ENCODE measurements at places on chromosomes 16 and 17. TPM values are rescaled to one million over a fixed set of nuclear protein-coding genes. Genes with fewer than 3 reads are reported as not detected.

Gene ZDHHC1
- polyA plus RNA-seq: 5.9 TPM

DNA sequence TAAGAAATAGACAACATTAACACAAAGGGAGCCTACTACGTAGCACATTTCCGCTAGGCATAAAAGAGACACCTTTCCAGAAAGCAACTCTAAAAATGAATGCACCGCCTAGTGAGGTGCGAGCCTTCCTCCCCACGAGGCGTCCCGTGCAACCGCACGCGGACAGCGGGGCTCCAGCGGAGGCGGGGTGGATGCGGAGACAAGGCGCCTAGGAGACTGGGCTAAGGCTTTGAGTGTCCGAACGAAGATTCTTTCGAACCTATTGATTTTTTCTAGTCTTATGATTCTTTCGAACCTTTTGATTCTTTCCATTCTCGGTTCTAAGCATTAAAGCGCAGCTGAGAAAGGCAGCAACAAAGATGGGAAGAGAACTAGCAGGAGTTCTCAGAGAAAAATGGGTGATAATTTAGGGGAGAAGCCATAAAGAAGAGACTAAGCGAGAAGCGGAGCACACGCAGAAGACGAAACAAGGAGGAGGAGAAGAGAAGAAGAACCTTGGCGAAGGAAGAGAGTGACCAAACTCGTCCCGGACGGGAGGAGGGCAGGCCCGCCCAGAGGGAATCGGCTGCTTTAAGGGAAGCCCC, 394 bp upstream of the CPD start:
- DNase-seq: no peak

DNA sequence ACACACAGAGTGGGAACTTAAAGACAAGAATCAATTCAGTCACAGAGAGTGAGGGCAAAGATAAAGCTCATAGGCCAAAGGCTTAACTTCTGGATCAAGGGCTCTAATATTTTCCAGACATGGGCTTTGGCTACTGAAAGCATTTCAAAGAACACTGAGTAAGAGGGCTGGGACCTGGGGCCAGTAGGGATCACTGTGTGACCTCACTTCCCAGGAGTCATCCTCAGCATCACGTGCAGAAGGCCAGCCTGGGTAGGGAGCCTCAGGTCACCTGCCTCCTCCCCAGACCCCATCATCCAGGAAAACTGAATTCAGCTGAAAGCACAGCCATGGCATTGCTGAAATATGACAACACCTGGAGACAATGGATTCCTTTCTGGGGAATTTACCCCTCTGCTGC, 163.5 kb downstream of the RAB11FIP4 start:
- no peak for DNase-seq

Gene CCL8
- not detected for polyA plus RNA-seq

DNA sequence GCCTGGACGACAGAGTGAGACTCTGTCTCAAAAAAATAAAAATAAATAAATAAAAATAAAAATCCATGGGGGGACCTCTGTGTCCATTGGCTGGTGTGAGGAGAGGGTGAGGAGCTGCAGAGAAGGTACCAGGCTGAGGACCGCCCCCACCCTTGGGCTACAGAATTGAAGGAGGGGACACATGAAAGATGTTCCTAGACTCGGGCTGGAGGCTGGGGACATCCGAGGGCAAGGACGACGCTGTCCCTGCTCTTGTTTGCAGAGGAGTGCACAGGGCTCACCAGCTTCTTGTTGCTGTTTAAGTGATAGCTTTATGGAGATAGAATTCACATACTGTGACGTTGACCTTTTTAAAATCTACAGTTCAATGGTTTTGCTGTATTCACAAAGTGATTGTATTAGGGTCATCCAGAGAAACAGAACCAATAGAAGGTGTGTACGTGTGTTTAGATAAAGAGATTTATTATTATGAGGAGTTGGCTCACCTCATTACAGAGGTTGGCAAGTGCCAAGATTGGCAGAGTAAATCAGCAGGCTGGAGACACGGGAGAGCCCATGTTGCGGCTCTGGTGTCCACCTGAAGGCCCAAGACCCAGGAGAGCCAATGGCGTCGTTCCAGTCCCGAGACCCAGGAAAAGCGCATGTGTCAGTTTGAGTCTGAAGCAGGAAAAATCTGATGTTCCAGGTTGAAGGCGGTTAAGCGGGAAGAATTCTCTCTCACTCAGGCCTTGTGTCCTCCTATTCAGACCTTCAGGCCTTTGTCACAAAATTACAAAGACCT, 320.7 kb downstream of the SEC14L1 start:
- no peak for DNase-seq

- DNase-seq: peak; percentile 95
These were observed 1.5 kb downstream of the GRB7 start for GRCh38 chr17:39738983-39739884.

Gene LPO
- not detected for polyA plus RNA-seq

DNA sequence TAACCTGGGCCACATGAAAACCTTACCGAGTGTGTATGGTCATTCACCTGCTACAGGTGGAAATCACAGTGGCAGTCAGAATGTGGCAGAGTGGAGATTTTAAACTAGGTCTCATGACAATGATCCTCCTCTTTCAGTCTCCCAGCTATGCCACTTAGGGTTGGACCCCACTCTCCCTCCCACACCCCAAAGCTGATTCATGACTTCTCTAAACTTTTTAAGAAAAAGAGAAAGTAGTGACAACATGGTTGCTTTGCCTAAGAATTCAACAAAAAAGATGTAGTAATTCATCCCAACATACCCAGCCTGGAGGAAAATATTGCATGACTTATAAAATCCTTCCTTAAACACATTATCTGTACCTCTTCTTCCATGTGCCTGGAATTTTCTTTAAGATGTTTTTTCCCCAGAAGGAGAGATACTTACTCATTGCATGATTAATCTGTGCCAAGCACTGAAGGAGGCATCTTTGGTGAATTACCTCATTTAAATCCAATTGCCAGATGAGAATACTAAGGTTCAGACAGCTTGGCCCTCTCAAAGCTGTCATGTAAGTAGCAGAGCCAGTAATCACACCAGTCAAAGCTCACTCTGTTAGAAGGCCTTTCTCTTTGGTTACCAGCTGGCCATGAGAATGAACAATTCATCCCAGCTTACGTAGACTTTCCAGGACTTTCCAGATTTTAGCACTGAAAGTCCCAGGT, 119.9 kb downstream of the COPRS start:
- DNase-seq: no peak

Gene CES2
- 20.3 TPM for polyA plus RNA-seq

Gene SLC47A2
- polyA plus RNA-seq: 0.16 TPM

- DNase-seq: no peak
These were observed 22.6 kb downstream of the LGALS3BP start for GRCh38 chr17:78957128-78957527.

Gene ARHGAP44
- polyA plus RNA-seq: 3.7 TPM

Gene TADA2A
- 10.3 TPM for polyA plus RNA-seq

DNA sequence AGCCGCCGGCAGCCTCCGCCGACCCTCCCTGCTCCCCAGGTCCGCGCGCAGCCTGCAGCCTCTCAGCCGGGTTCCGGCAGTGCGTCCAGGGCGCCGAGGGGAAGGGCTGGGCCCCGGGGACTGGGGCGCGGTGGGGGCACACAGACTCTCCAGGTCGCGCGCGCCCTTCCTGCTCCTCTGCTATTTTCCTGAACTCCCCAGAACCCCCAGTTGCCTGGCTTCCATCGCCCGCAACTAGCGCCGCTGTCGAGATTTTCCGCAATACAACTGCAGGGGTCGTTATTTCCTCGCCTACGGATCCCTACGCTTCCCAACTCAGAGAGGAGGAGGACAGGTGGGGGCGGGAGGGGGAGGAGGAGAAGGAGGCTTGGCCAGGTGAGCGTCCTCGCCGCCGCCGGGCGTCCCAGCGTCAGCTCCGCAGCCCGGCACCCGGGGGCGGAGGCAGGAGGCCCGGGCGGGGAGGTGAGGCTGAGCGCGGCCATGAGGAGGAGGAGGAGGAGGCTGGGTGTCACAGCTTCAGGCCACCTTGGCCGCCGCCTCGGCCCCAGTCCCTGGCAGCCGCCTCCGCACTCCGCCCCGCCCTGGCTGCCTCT, at the start of gene CA10:
Gene CA10 (minus strand): TSS at position 265 of the 593 bp plus-strand sequence.
- no peak for DNase-seq

Gene HS3ST3B1
- 0.15 TPM for polyA plus RNA-seq

DNA sequence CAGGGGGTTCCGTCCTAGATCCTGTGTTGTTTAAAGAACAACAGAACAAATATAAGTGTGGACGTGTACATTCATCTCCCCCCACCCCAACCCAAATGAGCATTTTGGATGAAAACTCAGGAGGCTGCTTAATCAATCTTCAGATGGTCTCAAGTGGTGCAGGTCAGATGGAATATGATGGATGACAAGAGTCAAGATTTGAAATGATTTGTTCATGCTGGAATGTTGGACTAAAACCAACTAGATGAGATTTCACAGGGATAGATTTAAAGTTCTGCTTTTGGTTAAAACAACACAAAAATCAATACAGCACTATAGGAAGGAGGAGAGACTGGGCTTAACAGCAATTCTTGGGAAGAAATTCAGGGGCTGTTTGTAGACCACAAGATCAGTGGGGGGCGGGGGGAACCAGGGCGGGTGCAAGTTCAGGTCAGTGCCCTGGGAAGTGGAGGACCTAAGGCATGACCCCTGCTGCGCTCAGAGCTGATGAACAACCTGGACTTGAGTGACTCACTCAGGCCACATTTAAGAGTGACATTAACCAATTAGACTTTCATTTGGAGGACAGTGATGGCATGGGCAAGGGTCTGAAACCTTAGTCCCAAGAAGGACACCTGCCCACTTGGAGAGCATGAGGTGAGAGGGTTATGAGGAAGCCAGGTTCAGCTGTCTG, 15.1 kb downstream of the TTYH2 start:
- no peak for DNase-seq

DNA sequence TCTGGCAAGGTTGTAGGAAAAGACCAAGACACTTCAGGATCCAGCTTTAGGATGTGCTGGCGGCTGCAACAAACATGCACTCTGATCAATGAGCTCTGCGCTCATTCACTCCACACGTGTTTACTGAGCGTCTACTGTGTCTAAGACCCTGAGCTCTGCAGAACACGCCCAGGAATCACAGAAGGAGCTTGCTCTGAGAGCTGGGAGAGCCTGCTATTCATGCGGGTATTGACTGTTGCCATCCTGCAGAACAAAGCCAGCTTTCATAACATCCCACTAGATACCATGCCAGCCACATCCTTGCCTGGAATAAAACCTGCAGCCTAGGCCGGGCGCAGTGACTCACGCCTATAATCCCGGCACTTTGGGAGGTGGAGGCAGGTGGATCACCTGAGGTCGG, 44.1 kb downstream of the NXN start:
- DNase-seq: no peak

Gene CCDC40
- polyA plus RNA-seq: 8.2 TPM

GRCh38 chr17:9725575-9725974, 65.8 kb downstream of the DHRS7C start:
- DNase-seq: no peak

- DNase-seq: no peak
These were observed 301.8 kb downstream of the CPPED1 start for GRCh38 chr16:12501707-12502457.

Gene RNF40
- polyA plus RNA-seq: 69.9 TPM

GRCh38 chr16:80174416-80174815, 366.4 kb upstream of the DYNLRB2 start:
- peak; percentile 53 for DNase-seq

DNA sequence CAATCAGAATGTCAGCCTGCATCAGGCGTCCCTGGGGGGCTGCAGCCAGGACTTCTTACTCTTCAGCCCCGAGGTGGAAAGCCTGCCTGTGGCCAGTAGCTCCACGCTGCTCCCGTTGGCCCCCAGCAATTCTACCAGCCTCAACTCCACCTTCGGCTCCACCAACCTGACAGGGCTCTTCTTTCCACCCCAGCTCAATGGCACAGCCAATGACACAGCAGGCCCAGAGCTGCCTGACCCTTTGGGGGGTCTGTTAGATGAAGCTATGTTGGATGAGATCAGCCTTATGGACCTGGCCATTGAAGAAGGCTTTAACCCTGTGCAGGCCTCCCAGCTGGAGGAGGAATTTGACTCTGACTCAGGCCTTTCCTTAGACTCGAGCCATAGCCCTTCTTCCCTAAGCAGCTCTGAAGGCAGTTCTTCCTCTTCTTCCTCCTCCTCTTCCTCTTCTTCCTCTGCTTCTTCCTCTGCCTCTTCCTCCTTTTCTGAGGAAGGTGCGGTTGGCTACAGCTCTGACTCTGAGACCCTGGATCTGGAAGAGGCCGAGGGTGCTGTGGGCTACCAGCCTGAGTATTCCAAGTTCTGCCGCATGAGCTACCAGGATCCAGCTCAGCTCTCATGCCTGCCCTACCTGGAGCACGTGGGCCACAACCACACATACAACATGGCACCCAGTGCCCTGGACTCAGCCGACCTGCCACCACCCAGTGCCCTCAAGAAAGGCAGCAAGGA, 10.4 kb downstream of the NFE2L1 start:
- DNase-seq: no peak

- no peak for DNase-seq
These were observed 80.7 kb upstream of the CES5A start for GRCh38 chr16:55955845-55956244.

Gene ADORA2B
- 6.3 TPM for polyA plus RNA-seq

Gene STX1B
- 2.4 TPM for polyA plus RNA-seq

- DNase-seq: no peak
These were observed 75.9 kb upstream of the IRX6 start for GRCh38 chr16:55248058-55248457.

DNA sequence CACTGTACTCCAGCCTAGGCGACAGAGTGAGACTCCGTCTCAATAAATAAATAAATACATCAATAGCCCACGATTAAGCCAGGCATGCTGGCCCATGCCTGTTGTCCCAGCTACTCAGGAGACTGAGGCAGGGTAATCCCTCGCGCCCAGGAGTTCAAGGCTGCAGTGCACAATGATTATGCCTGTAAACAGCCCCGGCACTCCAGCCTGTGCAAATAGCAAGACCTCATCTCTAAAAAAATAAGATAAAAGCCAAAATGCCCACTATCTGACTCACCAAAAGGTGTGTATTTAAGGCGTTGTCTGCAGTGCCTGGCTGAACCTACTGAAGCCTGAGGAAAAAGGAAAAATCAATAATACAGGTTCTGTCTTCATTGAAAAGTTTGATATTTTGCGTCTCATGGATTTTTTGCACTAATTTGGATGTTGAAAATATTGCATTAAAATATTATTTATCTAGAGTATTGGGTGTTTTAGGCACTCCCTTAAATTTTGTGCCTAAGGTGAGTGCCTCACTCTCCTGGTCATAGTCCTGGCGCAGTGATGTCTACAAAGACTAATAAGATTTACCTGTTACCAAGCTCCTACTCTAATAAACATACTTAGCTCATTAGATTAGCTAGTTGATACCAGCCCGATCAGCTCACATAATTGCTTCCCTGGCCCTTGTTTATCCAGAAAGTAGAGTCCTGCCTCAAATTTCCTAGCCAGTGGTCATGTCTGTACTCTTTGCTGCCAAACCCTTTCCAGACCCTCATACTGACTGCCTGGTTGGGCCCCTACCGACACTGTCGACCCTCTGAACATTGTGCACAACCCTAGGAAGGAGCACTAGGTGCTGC, 24.7 kb upstream of the TOB1 start:
- peak; percentile 70 for DNase-seq

Gene NAGPA
- 16.5 TPM for polyA plus RNA-seq

Gene ZP2
- not detected for polyA plus RNA-seq

- DNase-seq: no peak
These were observed 81.7 kb downstream of the ZDHHC7 start for GRCh38 chr16:84929421-84930297.

All from A549 (cell line).